Activated T-cell treated with anti-CD3 and anti-CD28 coated beads for 24 hours (primary cell): ENCODE measurements at places on chromosomes 2 and 18.

GRCh38 chr2:8799004-8799403 lies 38.4 kb downstream of the KIDINS220 start:
- no peak for DNase-seq

- DNase-seq, result no peak
Observed at GRCh38 chr2:1688161-1688560, 56.2 kb downstream of the PXDN start.

DNA sequence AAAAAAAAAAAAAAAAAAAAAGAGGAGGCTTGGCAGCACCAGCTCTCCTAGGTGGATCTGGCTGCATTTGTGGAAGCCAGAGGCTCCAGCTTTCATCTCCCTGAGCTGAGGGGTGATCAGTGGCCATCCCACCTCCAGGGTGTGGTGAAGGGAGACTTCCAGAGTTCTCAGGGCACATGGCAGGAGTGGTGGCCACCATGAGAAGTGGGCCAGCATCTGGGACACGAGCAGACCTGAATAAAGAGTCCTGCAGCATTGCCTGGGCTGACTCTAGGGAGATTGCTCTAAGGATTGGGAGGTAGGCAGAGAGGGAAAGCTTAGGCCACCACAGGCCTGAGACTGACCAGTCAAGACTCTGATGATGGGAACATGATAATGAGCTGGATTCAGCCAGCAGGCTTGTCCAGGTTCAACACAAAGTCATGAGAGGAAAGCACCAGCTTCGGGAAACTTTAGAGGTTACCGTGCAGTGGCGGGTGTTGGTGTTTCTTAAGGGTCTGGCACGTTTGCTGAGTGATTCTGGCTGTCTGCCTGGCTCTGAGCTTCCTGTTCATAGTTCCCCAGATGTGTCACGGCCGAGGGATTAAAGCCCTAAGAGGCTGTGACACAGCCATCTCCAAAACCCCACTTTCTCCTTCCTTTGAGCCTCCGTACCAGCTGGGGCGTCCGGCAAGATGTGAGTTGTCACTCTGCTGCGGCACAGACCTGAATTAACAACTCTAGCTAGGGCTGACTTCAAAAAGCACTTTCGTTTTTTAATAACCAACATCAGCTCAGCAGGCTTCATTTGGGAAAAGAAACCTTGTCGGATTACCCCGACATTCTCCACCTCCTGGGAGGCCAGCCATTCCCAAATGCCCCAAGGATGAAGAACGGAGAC lies 38.3 kb upstream of the IL1R1 start:
- peak; percentile 74 for DNase-seq

GRCh38 chr18:56284319-56284718 lies 354.1 kb downstream of the TXNL1 start:
- DNase-seq, result no peak

- DNase-seq, result no peak
Observed at GRCh38 chr2:1748741-1749488, 4.6 kb upstream of the PXDN start.

DNA sequence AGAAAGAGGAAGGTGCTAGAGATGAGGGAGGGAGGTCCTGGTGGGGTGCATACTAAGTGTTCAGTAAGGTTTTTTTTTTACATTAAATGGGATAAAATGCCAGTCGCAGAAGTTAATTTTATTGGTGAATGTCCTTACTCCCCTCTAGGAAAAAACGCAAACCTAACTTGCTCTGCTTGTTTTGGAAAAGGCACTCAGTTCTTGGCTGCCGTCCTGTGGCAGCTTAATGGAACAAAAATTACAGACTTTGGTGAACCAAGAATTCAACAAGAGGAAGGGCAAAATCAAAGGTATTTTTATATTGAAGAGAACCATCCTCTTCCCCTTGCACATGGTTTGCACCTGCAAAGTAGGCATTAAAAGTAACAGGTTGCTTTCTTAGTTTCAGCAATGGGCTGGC lies 12.7 kb upstream of the IL18R1 start:
- DNase-seq, result no peak

DNA sequence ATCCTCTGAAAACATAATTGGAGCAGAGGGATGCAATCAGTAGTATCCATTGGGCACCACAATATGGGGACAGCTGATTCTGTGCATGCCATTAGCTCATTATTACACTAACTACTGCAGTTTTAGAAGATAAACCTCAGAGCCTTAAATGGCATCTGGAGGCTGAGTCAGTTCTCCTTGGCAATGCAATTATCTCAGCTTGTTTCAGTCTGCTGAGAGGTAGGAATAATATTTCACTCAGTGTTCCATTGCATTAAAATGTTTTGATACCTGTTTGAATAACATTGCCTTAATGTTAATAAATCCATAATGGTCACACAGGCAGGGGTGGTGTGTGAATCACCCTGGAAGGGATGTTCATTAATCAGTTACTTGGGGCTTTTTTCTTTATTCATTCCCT lies 309.6 kb downstream of the LRRTM1 start:
- DNase-seq, result no peak

GRCh38 chr2:73077424-73077795 lies 5.9 kb upstream of the SFXN5 start:
- DNase-seq, result no peak

DNA sequence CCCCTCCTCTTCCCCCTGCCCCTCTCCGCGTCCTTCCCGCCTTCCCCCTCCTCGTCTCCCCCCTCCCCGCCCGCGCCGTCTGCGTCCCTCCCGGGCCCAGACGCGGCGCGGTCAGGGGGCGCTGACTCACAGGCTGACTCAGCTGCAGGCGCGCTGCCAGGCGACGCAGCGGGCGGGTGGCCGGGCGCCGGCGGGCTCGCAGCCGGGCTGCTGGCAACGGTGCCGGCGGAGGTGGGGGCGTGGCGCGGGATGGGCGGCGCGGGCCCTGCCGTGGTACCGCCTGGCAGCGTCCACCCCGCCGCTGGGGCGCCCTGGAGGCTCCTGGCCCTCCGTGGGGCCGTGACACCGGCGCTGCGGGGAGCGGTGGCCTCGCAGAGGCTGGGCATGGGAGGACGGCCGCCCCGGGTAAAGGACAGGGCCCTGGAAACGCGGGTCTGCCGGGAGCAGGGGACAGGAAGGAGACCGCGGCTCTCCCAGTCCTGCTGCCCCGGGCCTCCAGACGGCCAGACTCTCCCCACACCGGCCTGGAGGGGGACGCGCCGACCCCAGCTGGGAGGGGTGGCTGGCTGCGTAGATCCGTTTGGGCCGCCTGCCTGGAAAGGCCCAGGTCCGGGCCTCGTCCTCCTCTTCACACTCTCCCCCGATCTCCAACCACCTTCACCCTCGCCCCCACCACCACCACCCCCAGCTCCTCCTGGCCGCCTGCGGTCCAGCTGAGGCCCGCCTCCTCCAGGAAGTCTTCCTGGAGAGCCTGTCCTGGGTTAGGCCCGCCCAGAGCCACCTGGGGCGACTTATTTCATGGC lies 10.0 kb upstream of the PROC start:
- peak; percentile 86 for DNase-seq

- DNase-seq, result no peak
Observed at GRCh38 chr2:129876541-129876940, 102.9 kb upstream of the RAB6C start.

DNA sequence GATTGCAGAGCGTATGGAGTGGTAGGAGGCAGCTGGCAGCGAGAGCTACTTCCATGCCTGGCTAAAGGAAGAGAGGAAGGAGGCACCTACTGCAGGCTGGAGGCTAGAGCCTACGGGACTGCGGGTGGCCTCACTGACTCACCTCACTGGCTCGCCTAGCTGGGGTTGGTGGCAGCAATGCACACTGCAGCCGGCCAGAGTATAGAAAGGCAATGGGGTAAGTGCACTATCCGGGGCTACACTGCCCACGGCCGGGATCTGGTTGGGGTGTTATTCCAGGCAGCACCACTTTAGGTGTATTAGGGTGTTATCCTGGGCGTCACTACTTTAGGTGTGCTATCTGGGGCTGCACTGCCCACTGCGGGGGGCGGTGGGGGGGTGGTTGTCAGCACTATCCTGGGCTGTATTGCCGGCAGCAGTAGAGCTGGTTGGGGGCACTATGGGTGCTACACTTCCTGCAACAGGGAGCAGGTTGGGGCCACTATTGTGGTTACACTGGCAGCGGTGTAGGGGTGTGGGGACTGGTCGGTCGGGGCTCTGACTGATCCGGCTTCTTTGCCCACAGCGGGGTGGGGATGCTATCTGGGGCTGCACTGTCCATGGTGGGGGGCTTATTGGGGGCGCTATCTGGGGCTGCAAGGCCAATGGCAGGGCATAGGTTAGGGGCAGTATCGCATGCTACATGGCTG lies 33.3 kb upstream of the ANKRD62 start:
- DNase-seq, result no peak

DNA sequence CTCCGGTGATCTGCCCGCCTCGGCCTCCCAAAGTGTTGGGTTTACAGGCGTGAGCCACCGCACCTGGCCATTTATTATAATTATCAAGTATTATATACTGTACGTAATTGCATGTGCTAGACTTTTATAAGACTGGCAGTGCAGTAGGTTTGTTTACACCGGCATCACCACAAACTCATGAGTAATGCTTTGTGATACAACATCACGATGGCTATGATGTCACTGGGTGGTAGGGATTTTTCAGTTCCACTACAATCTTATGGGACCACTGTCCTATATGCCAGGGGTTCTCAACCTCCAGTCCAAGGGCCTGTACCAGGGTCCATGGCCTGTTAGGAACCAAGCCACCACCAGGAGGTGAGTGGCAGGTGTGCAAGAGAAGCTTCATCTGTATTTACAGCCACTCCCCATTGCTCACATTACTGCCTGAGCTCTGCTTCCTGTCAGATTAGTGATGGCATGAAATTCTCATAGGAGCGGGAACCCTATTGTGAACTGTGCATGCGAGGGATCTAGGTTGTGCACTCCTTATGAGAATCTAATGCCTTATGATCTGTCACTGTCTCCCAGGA lies 9.4 kb downstream of the SCYGR4 start:
- no peak for DNase-seq
